Ecto neural progenitor cell (in vitro differentiated cells): ENCODE measurements at places on chromosomes 5 and 9.

DNA sequence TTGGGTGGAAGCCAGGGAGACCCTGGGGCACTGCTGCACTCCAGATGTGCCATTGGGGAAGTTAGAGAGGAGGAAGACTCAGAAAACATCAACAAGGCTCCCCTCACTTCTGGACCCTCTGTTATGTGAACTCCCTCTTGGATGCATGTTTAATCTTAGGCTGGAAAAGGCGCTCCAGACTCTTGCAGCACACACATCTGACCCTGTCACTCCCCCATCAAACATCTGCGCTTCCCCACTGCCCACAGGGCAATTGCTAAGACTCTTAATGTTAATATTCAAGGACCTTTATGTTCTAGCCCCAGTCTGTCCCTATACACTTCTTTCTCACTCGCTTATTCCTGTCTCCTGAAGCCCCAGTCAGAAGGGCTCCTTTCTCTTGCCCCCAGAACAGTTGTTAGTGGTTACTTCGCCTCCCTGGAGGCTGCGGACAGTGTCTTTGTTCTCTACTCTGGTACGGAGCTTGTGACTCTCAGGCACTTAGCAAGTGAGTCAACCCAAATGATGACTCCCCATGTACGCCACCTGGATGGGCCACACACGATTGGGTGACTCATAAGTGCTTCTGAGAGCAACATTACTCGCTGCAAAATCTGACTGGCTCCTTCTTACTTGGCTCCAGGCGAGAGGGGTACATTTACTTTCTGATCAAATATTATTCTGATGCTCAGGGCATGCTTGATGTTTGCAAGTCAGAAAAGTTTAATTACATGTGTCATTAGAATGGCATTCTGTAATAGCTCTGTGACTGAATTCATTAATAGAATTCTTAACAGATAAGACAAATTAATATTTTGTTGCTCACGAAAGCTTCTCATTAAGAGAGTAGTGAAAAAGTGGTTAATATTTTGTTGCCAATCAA lies 193.6 kb downstream of the HSPA4 start:
- DNase-seq: no peak

- peak; percentile 80 for DNase-seq
Measured at GRCh38 chr5:138138949-138139780, at the start of gene NME5. NME5 (minus strand) TSS chr5:138139428; CDS start chr5:138138780, 648 bp downstream.

GRCh38 chr9:114529285-114529684 lies 24.0 kb upstream of the WHRN start:
- no peak for DNase-seq

- DNase-seq: no peak
Measured at GRCh38 chr5:107056278-107056677, 614.5 kb downstream of the EFNA5 start.

DNA sequence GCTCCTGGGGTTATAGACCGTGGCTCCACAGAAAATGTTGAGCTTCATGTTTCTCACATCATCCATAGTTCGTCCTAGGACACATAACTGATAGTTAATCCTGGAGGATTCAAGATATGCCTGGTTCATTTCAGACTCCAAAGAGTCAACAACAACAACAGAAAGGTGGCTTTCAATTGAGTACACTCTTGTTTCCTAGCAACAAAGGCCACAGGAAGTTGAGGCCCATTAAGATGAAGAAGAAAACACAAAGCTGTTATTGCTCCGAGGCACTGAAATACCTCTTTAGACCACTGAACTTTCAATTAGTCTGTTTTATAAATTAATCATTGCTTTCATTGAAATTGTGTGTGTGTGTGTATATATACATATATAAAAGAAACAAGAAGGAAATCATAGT lies 154.5 kb downstream of the YIPF5 start:
- no peak for DNase-seq

- no peak for DNase-seq
Measured at GRCh38 chr5:106476630-106477029, 1194.1 kb downstream of the EFNA5 start.

- DNase-seq: no peak
Measured at GRCh38 chr9:18907927-18908625, 124.9 kb downstream of the SAXO1 start.

- no peak for DNase-seq
Measured at GRCh38 chr9:86361176-86361575, 7.0 kb upstream of the TUT7 start.

DNA sequence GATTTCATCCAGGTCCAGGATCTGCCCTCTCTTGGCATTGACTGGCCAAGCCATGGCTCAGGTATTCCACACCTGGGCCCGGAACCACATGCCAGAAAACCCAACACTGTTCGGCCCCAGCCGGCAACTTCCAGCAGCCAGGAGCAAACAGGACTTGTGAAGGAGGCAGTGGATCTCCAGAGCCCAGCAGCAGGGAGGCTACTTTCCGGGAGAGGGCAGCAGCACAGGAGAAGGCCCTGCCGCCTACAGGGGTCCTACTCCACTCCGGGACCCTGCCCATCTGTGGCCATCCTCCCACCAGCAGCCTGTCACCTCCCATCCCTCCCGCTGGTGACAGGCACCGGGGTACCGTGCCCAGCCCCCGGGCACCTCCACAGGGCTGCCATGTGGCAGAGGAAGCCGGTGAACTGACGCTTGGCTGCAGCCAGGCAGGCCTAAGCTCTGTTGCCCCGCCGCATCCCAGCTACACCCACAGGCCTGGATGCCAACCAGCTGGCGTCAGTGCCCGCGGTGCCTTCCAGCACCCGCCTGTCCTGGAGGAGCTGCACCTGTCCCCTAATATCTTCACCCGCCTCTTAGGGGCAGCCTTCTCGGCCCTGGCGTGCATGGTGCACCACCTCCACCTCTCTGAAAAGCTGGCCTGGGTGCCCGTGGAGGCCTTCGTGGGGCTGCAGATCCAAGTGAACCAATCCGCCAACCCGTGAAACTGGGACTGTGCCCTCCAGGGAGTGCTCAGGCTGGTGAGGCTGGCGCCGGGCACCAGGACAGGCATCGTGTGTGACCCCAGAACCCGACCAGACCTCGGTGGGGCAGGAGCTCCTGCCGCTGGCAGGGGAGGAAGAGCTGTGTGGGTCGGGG lies 18.9 kb upstream of the SLC30A5 start:
- DNase-seq: no peak

DNA sequence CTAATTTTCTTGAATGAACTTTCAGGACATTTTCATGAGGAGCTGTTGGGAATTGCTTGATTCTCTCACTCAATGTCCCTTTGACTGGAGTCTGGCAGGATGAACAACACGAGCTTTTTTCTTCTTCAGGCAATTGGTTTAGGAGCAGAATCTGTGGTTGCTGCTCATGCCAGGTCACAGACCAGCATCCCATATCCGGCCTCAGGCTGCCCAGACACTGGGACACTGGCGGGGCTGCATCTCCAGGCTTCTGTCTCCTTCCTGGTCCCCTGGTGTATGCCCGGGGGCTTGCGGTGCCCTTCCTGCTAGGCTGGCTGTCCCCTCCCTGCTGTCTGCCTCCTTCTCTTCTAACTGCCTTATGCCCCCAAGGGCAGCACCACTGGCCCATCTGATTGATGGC lies 311.5 kb upstream of the DAP start:
- no peak for DNase-seq

- DNase-seq: peak; percentile 96
Measured at GRCh38 chr5:150758531-150759333, at the start of gene DCTN4. DCTN4 (minus strand) TSS chr5:150759017; CDS start chr5:150758993, 24 bp downstream.

DNA sequence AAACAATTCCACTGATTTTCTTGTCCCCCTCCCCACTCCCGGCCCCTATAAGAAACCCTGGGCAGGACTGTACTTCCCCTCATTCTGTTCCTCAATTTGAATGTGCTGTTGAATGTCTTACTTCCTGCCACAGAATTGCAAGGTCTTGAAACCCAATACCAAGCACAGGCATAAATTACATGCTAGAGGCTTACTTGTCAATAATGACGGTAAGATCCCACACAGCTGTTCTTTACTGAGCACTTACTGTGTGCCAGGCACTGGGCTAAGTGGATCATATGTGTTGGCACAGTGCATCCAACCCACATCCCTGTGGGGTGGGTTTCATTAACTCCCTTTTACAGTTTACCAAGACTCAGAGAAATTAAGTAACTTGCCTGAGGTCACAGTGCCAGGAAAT lies 63.4 kb downstream of the MVB12B start:
- no peak for DNase-seq

DNA sequence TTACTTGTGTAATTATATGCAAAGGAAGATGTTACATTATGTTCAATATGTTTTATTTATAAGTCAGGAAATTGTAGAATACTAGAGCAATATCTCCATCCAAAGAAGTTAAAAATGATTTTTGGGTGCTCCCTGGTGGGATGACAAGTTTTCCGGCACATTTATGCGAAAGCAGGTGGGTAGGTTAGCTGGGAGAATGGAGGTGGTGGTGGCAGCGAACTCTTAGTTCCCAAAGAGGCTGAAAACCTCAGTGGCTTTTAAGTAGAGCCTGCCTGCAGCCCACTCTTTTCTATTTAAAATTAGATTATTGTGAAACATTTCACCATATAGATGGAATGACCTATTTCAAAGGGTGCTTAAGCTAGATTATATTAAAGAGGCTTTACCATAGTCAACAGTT lies 51.8 kb downstream of the ANKRD33B start:
- DNase-seq: no peak

DNA sequence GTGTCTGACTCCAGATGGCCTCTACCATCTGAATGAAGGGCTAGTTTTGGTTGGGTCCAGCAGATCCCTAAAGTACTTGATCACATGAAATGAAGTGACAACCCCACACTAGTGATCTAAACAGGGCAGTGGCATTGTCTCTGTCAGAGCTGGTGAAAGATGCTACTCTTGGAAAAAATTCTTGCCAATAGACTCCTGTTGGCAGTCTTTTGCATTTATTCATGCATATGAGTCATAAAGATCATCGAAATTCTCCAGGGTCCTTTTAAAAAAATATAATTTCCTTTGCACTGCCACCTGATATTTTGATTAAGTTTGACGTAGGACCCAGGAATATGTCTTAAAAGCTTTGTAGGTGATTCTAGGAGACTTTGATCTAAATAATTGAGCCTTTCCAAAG lies 135.1 kb upstream of the ELL2 start:
- DNase-seq: no peak

- no peak for DNase-seq
Measured at GRCh38 chr9:127943011-127943662, 5.5 kb upstream of the DPM2 start.

- peak; percentile 39 for DNase-seq
Measured at GRCh38 chr5:1550287-1551076, 26.7 kb upstream of the LPCAT1 start.

- no peak for DNase-seq
Measured at GRCh38 chr5:131379723-131380122, 115.9 kb downstream of the CDC42SE2 start.

DNA sequence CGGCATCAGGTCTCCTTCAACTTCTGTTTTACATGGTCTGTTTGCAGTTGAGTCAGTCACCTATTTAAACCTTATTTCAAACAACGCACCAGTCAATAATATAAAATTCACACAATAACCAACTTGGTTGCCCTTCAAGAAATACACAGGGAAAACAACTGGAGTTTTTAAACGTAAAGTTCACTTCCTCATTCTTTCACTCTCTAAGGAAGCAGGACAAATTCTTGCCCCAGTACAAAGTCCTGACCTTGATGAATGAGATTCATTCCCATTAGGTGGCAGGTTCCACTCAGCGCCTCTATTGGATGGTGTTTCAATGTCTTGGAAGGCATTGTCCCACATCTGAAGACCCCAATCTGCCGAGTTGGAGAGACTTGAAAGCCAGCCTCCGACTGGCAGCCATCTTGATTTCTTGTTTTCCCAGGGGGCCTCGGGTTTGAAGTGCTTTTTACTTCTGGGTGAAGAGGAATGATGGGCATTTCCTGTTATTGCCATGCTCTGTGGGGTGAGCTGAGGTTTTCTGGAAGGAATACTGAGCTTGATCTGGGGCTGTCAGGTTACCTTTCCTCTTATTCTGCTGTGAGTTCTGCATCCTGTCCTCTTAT lies 105.0 kb downstream of the ACER2 start:
- DNase-seq: no peak

GRCh38 chr9:114092336-114092735 lies 6.8 kb downstream of the KIF12 start:
- DNase-seq: peak; percentile 25

GRCh38 chr5:143691287-143691944 lies 120.5 kb upstream of the HMHB1 start:
- no peak for DNase-seq

GRCh38 chr9:10875752-10876151 lies 262.9 kb upstream of the PTPRD start:
- DNase-seq: no peak

- no peak for DNase-seq
Measured at GRCh38 chr5:133030343-133031005, 4.1 kb upstream of the ZCCHC10 start.

DNA sequence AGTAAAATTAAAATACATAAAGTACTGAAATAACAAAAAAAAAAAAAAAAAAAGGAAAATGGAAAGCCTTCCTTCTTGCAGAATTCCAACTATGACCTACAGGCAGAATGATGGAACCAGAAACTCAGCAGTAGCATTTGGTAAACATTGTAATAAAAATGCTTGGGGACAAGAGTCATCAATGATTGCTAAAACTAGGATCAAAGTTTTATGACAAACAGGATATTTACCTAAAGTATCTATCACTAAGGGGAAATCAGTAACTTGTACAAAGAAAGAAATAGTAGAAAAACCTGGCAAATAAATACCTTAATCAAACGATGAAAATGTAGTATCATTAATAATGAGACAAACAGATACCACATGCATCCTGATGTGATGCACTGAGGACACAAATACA lies 17.5 kb downstream of the ERMP1 start:
- no peak for DNase-seq

DNA sequence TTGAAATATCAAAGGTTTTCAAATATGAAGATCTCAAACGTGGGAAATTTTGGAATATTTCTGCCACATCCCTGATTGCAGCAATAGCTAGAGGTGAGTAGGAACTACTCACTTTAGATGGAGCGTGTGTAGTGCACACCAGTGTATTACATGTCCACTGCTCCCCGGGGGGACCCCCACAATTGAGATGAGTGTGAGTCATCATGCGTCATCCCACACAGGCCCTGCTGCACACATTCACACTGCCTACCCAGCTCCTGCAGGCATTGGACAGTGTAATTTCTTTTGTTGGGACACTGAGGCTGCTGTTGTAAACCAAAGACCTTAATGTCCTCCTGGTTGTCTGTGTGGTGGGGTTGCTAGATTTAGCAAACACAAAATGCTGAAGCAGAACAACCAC lies 280.0 kb downstream of the GAS1 start:
- no peak for DNase-seq

DNA sequence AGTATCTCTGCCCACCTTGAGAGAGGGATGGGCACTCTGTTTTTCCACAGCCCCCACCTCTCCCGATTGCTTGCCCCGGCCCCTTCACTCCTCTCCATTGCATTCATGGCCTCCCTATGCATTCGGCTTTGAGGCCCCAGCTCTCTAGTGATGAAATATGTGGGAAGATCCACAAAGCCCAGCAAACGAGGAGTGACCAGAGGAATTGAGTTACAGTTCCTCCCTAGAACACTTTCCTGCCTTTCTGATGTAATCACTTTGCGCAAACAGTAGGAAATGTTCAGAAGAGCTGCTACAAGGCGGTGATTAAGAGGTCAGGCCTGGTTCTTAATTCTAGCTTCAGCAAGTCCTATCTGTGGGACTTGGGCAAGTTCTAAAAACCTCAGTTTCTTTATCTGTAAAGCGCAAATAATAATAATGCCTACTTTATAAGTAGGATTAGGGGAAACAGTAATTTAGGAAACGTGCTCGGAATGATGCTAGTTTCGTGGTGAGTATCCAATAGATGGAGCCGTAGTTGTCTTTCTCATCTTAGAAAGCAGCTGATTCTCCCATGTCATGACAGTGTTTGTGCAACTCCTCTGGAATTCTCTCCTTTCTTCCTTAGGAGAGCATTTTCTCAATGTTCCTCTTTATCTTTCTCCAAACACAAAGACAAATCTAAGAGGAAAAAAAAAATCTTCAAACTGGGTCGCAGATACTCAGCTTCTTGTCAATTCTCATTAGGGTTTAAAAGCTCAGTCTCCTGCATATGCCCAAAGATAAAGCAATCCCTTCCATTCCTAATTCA lies 99.5 kb upstream of the MSX2 start:
- DNase-seq: no peak
